Esophagus squamous epithelium (tissue), 5 donors: ENCODE measurements at places on chromosomes 4 and X. TPM values are rescaled to one million over a fixed set of nuclear protein-coding genes. Genes with fewer than 3 reads are reported as not detected.

DNA sequence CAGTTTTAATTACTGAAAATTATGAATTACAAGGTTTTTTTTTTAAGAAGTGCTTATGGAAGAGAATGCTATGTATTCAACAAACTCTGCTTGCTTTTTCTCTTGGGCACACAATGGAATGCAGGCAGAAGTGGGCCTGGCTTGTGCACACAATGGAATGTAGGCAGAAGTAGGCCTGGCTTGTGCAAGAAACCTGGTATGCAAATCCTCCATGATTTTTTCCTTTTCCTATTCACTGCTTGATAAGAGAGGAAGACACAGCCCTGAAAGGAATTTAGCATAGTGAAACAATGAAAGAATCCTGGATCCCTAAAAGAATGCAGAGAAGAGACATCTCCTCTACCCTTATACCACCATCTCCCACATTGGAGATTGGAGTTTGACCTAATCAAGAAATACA, 138.4 kb downstream of the COL25A1 start:
- no peaks in the 10 kb centered on the region for H3K27me3 ChIP-seq
- H3K4me3 ChIP-seq = no peak overlapping the region
- no peak for DNase-seq
- no peak overlapping the region for H3K27ac ChIP-seq
- no peaks in the 10 kb centered on the region for H3K36me3 ChIP-seq
- no peaks in the 10 kb centered on the region for H3K4me1 ChIP-seq

GRCh38 chr4:20354120-20354519, 102.4 kb downstream of the SLIT2 start:
- no peak overlapping the region for H3K4me3 ChIP-seq
- H3K27ac ChIP-seq = no peak overlapping the region
- no peaks in the 10 kb centered on the region for H3K36me3 ChIP-seq
- no peaks in the 10 kb centered on the region for H3K27me3 ChIP-seq
- H3K4me1 ChIP-seq = no peaks in the 10 kb centered on the region

GRCh38 chrX:794311-794710, 163.7 kb downstream of the SHOX start:
- H3K36me3 ChIP-seq = no peaks in the 10 kb centered on the region
- peaks cover 35% of the 10 kb centered on the region for H3K27me3 ChIP-seq
- no peaks in the 10 kb centered on the region for H3K4me1 ChIP-seq
- H3K27ac ChIP-seq = no peak overlapping the region

The HERC6 gene
- total RNA-seq = 25.7 TPM

The RTL9 gene
- total RNA-seq = not detected

GRCh38 chrX:39063702-39064101, 262.4 kb downstream of the MID1IP1 start:
- no peaks in the 10 kb centered on the region for H3K36me3 ChIP-seq
- H3K27ac ChIP-seq = no peak overlapping the region
- no peaks in the 10 kb centered on the region for H3K4me1 ChIP-seq
- H3K27me3 ChIP-seq = no peaks in the 10 kb centered on the region
- no peak for DNase-seq
- H3K4me3 ChIP-seq = no peak overlapping the region

DNA sequence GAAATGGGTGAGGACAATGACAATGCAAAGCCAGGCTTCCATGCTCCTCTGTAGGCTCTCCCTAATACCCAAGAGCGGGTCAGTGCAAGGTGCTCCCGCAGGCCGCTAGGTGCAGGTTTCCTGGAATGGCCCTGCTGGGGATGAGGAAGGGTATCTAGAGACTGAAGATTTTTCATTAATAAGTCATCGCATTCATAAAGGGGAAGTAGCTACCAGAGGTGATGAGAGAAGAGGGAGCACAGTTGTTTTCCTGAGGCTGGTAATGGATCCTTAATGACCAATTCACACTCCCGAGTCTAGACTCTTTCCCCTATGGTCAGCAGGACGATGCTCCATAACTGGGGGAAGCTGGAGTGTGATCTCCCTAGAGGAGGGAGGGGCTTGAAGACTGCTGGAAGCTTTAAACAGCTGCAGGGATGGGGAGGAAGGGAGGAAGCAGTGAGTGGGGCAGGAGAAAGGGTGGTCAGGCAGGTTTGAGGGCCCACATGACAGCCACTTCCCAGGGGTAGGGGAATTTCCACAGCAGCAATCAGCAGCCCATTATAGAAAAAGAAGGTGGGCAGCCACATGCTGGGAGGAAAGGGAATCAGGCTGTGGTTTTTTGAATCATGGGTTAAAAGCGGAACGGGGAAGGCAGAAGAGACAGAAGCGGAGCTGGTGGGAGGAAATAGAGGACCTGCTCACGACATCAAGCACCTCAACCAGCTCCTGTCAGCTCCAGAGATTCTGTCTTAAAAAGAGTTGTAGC, 10.2 kb upstream of the ATP6AP2 start:
- DNase-seq = no peak
- no peak overlapping the region for H3K4me3 ChIP-seq
- H3K4me1 ChIP-seq = no peaks in the 10 kb centered on the region
- H3K27ac ChIP-seq = no peak overlapping the region
- no peaks in the 10 kb centered on the region for H3K36me3 ChIP-seq

GRCh38 chrX:115912372-115912897, 258.1 kb upstream of the AGTR2 start:
- DNase-seq = no peak
- H3K27ac ChIP-seq = no peak overlapping the region
- no peak overlapping the region for H3K4me3 ChIP-seq
- no peaks in the 10 kb centered on the region for H3K4me1 ChIP-seq
- no peaks in the 10 kb centered on the region for H3K27me3 ChIP-seq

The TMEM150C gene
- 1.1 TPM for total RNA-seq

The USP17L21 gene
- total RNA-seq = not detected

DNA sequence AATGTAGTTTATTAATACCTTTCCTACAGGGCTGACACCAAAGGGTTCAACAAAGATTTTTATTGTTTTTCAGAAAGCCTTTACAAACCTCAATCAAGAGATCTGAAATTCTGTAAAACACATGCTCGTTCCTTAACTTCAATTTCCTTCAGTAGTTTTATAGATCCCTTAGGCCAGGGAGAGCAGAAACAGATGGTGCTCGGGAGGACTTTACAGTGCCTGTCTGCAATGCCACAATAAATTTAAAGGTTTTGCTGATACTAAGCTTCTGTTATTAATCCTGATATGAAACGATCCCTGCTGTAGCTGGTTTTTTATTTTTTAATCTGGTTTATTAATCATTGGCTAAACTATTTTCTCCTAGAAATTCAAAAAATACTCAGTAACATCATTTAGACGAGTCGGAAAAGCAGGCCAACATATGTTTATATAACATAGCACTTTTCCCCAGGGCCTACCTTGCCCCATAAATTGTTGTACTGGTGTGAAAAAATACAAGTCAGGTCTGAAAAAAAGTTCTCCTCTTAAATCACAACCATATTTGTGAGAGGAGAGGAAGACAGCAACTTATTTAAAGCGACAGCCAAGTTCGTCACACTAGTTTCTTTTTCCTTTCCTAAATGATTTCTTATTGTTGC, 39.8 kb downstream of the SHISA3 start:
- no peaks in the 10 kb centered on the region for H3K4me1 ChIP-seq
- no peaks in the 10 kb centered on the region for H3K27me3 ChIP-seq
- H3K36me3 ChIP-seq = no peaks in the 10 kb centered on the region
- H3K27ac ChIP-seq = no peak overlapping the region
- no peak overlapping the region for H3K4me3 ChIP-seq

The TAF9B gene
- 21.1 TPM for total RNA-seq

DNA sequence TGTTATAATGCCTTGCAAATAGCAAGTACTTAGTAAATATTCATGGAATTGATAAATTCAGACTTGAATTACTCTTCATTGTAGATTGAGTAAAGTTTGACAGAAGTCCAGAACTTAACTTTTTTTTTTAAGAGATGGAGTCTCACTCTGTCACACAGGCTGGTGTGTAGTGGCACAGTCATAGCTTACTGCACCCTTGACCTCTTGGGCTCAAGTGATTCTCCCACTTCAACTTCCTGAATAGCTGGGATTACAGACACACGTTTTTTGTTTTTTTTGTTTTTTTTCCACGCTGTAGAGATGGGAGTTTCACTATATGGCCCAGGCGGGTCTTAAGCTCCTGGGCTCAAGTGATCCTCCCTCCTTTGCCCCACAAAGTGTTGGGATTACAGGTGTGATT, 32.1 kb downstream of the UBE2K start:
- H3K4me1 ChIP-seq = peaks cover 4% of the 10 kb centered on the region
- H3K27ac ChIP-seq = peak overlapping the region; percentile 45
- no peaks in the 10 kb centered on the region for H3K27me3 ChIP-seq
- no peak for DNase-seq
- H3K4me3 ChIP-seq = no peak overlapping the region

The ALAS2 gene
- not detected for total RNA-seq

The ARHGAP6 gene
- total RNA-seq = 9.5 TPM

- H3K27ac ChIP-seq = no peak overlapping the region
- H3K36me3 ChIP-seq = no peaks in the 10 kb centered on the region
- H3K4me3 ChIP-seq = no peak overlapping the region
- H3K27me3 ChIP-seq = no peaks in the 10 kb centered on the region
- DNase-seq = no peak
These were observed 170.4 kb downstream of the PCDH18 start for GRCh38 chr4:137361756-137362470.

DNA sequence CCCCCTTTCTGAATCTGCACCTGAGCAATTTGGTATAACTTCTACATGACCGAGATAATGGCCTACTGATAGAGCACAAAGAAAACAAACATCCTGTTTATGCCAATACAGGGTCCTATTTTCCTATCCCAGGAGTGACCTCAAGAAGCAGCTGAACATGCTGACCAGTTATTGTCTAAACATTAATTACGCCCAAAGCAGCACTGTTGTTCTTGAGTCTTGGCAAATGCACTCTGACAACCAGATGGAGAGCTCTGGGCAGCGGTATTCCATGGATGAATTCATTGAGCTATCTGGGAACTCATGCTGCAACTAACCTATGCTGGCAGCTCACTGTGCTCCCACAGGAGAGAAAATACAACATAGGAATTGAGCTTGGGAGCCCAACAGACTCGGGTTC, 52.6 kb downstream of the PCYT1B start:
- no peaks in the 10 kb centered on the region for H3K4me1 ChIP-seq
- no peaks in the 10 kb centered on the region for H3K36me3 ChIP-seq
- no peak overlapping the region for H3K27ac ChIP-seq
- H3K4me3 ChIP-seq = no peak overlapping the region

- no peaks in the 10 kb centered on the region for H3K4me1 ChIP-seq
- no peak overlapping the region for H3K4me3 ChIP-seq
- H3K27me3 ChIP-seq = no peaks in the 10 kb centered on the region
- H3K36me3 ChIP-seq = no peaks in the 10 kb centered on the region
- DNase-seq = no peak
These were observed 47.0 kb downstream of the FAT1 start for GRCh38 chr4:186676531-186677161.

GRCh38 chr4:108861334-108861733, 98.5 kb upstream of the ETNPPL start:
- DNase-seq = no peak
- H3K4me1 ChIP-seq = no peaks in the 10 kb centered on the region
- no peak overlapping the region for H3K27ac ChIP-seq
- no peak overlapping the region for H3K4me3 ChIP-seq
- H3K27me3 ChIP-seq = no peaks in the 10 kb centered on the region

DNA sequence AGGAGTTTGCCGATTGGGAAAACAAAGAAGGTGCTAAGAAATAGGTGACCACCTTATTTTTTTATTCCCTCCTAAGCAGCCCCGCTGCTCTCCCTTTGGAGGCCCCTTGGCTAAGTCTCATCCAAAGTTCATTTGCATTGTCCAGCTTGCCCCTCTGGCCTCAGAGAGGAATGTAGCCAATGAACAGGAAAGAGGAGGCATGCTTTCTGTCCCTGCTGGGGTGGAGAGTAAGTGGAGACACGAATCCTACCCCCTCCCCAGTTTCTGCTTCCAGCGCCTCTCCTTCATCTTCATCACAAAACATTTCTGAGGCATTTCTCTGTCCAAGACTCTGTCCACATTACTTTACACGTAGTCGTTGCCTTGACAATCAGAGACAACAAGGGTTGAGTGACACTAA, 38.7 kb downstream of the NLGN3 start:
- H3K27me3 ChIP-seq = no peaks in the 10 kb centered on the region
- H3K27ac ChIP-seq = no peak overlapping the region
- no peak overlapping the region for H3K4me3 ChIP-seq
- H3K36me3 ChIP-seq = no peaks in the 10 kb centered on the region
- no peaks in the 10 kb centered on the region for H3K4me1 ChIP-seq

The HEPH gene
- total RNA-seq = 0.79 TPM

- H3K4me1 ChIP-seq = peaks cover 15% of the 10 kb centered on the region
- H3K27me3 ChIP-seq = no peaks in the 10 kb centered on the region
- DNase-seq = no peak
- no peak overlapping the region for H3K27ac ChIP-seq
- H3K4me3 ChIP-seq = no peak overlapping the region
These were observed 42.2 kb upstream of the HGFAC start for GRCh38 chr4:3399277-3400194.

The SHROOM3 gene
- 37.7 TPM for total RNA-seq

DNA sequence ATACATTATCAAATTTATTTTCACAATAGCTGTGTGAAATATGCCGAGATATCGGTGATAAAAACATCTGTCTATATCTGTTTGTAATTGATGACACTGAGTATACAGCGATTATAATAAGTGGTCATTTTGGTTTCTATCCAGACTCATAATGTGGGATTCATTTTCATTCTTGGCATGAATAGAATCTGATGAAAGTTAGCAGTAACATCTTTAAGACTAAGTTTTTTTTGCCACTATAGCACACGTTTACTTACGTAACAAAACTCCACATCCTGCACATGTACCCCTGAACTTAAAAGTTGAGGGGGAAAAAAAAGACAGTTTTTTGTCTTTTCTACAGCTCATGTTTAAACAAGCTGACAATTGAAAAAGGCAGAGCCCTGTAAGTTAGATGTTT, 86.4 kb downstream of the PPA2 start:
- H3K27me3 ChIP-seq = no peaks in the 10 kb centered on the region
- H3K27ac ChIP-seq = no peak overlapping the region

DNA sequence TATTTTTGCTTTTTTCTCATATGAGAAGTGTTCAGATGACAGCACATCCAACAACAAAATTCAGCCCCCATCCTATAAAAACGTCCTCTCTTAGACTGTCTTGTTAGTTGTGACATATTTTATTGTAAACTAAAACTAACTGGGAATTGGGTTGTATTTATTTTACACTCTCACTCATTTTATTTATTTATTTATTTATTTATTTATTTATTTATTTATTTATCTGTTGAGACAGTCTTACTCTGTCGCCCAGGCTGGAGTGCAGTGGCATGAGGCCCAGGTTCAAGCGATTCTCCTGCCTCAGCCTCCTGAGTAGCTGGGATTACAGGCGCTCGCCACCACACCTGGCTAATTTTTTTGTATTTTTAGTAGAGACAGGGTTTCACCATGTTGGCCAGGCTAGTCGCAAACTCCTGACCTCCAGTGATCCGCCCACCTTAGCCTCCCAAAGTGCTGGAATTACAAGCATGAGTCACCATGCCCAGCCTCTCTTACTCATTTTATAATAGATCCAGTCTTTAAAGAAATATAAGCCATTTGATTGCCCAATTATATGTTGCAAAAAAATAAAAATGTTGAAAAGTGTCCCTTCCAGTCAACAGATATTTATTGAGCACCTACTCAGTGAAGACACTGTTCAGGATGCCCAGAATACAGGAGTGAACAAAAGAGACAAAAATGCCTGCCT, 44.6 kb downstream of the PALLD start:
- DNase-seq = no peak
- H3K27ac ChIP-seq = no peak overlapping the region
- no peaks in the 10 kb centered on the region for H3K36me3 ChIP-seq
- no peak overlapping the region for H3K4me3 ChIP-seq
- H3K27me3 ChIP-seq = no peaks in the 10 kb centered on the region

The XPNPEP2 gene
- not detected for total RNA-seq

The RPA4 gene
- not detected for total RNA-seq
